ENCODE measurements at places on chromosomes 13 and 19. TPM values are rescaled to one million over a fixed set of nuclear protein-coding genes. Genes with fewer than 3 reads are reported as not detected.

- DNase-seq: no peak
These were observed 43.6 kb downstream of the PDS5B start for GRCh38 chr13:32629866-32630265.

- DNase-seq: peak; percentile 66
These were observed 18.1 kb upstream of the OLFM4 start for GRCh38 chr13:53010374-53011105.

GRCh38 chr13:111467111-111467890 is 146.9 kb downstream of the TEX29 start:
- DNase-seq: no peak

DNA sequence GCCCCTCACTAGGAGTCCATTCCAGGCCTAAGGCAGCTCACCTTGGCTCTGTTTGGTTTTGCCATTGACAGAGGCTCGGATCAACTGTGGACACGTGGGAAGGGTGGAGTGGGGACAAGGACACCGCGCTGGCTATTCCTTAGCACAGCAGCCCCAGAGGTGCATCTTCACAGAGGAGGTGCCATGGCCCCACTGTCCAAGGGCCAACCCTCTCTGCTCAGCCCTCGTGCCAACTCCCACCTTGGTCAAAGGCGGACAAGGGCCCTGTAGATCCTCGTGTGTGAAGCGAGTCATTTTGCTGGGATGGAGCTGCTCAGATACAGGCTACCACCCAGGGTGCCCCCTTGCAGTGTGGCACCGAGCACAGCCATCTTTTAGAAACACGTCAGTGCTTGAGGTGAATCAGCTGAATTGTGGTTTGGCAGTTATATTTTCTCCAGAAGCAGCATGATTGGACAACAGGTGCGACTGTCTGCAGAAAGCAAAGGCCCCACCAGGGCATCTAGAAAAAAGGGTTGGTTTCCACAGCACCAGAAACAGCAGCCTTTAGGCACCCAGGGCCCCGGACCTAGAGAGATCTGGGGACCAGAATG is 192.1 kb upstream of the GPR12 start:
- no peak for DNase-seq

GRCh38 chr13:19791953-19792537 is 9.3 kb upstream of the PSPC1 start:
- no peak for DNase-seq

DNA sequence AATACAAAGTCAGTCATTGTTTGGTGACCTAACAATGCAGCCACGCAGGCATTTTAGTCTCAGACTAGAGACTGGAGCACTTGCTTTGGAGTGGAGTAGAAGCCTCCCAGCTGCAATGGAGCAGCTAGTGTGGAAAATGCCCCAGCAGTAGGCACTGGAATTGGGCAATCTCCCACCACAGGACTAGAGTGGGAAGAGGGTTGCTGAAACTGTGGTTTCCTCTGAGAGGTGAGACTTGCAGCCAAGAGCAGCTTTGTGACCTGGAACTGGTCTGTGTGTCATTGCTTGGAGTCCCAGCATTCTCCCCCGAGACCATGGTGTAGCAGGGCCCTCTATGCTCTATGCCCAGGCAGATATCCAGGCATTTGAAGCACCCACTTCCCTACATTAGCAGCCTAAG is 556.3 kb downstream of the UQCRFS1 start:
- peak; percentile 50 for DNase-seq

DNA sequence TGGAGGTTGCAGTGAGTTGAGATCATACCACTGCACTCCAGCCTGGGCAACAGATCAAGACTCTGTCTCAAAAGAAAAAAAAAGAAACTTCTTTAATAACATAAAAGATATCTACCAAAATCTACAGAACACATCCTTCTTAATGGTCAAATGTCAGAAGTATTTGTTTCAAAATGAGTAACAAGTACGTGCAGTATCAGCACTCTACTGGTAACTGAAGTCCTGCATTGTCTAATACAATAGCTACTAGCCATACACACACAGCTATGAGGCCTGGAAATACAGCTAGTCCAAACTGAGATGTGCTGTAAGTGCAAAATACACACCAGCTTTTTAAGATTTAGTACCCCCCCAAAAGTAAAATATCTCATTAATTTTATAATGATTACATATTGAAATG is 88.1 kb downstream of the TSC22D1 start:
- no peak for DNase-seq

The ACP4 gene
- not detected for total RNA-seq

The TUBB4A gene
- total RNA-seq: 6.8 TPM

DNA sequence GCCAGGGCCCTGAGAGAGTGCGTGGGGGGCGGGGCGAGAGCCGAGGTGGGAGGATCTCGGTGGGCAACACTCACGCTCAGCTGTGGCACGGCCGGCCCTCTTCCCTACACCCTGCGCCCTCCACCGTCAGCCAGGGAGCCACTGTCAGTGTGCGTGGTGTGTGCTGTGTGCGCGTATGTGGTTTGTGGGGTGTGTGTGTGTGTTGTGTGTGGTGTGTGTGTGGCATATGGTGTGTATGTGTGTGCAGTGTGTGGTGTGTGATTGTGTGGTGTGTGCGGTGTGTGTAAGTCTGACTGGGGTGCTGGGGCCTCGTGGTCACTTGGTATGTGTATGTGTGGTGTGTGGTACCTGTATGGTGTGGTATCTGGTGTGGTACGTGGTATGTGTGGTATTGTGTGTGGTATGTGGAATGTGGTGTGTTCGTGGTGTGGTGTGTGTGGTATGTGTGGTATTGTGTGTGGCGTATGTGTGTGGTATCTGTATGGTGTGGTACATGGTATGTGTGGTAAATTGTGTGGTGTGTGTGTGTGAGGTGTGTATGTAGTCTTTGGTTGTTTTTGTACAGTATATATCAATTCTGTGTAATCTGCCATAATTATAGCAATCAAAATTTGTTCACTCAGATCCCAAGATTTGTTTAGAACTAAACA is 5.1 kb downstream of the GRK1 start:
- DNase-seq: no peak

The PLA2G4C gene
- 9.4 TPM for total RNA-seq
